ENCODE measurements at places on chromosomes 3 and 15.

DNA sequence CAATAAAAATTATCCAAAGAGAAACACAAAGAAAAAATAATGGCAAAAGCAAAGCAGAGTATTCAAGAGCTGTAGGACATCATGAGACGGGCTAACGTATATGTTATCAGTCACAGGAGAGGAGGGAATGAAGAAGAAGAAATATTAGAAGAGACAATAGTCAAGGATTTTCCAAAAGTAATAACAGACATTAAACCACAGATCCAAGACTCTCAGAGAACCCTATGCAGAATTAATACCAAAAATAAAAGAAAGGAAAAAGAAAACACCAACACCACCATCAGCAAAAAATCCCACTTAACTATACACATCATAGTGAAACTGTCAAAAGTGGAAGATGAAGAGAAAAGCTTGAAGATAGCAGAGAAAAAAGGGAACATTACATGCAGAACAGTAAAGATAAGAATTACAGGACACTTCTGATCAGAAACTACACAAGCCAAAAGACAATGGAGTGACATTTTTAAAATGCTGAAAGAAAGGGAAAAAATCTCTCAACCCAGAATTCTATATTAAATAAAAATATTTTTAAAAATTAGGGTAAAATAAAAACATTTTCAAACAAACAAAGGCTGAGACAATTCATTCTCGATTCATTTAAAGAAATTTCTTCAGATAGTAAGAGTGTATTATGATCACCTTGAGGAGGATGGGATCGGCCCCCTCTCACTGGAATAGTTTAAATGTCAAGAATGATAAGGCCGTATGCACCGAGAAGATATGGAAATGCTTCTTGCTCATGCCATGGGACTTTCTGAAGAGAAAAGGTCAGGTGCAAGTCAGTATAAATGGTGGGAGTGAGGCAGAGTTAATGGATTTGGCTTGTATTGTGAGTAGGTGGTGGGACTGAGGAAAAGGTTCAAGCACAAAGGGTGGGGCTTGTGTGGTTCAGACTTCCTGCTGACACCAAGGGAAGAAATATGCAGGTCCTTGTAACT, 28.5 kb downstream of the TM2D3 start:
- H3K4me3 ChIP-seq = no peak overlapping the region
- peaks cover 17% of the 10 kb centered on the region for H3K4me1 ChIP-seq
- H3K27ac ChIP-seq = no peak overlapping the region
- DNase-seq = no peak
- peaks cover 3% of the 10 kb centered on the region for H3K27me3 ChIP-seq
- H3K36me3 ChIP-seq = peaks cover 40% of the 10 kb centered on the region

- H3K27ac ChIP-seq = no peak overlapping the region
- H3K36me3 ChIP-seq = no peaks in the 10 kb centered on the region
Observed at GRCh38 chr3:191721390-191721861, 260.5 kb downstream of the PYDC2 start.

DNA sequence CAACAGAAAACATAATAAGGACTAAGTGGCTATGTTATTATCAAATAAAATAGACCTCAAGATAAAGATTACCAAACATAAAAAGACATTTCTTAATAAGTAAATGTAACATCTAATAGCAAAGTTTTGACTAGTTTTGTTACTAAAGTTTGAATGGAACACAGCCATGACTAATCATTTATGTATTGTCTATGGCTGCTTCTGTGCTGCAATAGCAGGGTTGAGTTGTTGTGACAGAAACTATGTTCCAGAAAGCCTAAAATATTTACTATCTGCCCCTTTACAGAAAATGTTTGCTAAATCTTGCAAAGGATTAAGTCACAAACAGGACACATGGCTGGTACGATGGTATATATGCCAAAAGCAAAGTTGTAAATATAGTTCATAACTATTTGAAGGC, 37.9 kb upstream of the MYH15 start:
- no peaks in the 10 kb centered on the region for H3K4me1 ChIP-seq
- H3K27me3 ChIP-seq = no peaks in the 10 kb centered on the region
- H3K4me3 ChIP-seq = no peak overlapping the region
- no peak for DNase-seq

- H3K4me1 ChIP-seq = no peaks in the 10 kb centered on the region
- no peak overlapping the region for H3K27ac ChIP-seq
- H3K4me3 ChIP-seq = no peak overlapping the region
Observed at GRCh38 chr15:100256970-100257650, 84.7 kb downstream of the ADAMTS17 start.

DNA sequence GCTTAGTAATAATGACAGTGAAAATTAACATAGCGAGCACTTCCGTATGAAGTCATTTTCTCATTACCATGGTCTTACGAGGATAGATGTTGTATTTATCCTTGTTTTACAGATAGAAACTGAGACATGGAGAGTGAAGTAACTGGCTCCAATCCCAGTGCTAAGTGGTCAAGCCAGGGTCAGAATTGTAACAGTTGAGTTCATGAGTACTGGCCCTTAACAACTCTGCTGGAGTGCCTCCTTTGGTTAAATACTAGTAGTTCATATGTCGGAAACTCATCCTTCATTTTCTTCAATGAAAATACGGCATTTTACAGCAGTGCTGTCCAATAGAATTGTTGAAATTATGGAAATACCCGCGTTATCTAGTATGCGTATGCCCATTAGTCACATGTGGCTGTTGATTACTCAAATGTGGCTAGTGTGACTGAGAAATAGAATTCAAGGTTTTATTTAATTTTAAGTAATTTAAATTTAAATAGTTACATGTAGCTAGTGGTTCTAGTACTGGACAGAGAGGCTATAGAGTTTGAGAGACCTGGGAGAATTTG, 32.5 kb downstream of the FNDC3B start:
- no peak overlapping the region for H3K27ac ChIP-seq
- no peaks in the 10 kb centered on the region for H3K27me3 ChIP-seq
- DNase-seq = no peak
- no peak overlapping the region for H3K4me3 ChIP-seq
- H3K36me3 ChIP-seq = no peaks in the 10 kb centered on the region

GRCh38 chr3:154236331-154236730, 88.0 kb downstream of the DHX36 start:
- DNase-seq = no peak
- no peak overlapping the region for H3K4me3 ChIP-seq
- peaks cover 6% of the 10 kb centered on the region for H3K4me1 ChIP-seq
- no peak overlapping the region for H3K27ac ChIP-seq
- no peaks in the 10 kb centered on the region for H3K27me3 ChIP-seq

DNA sequence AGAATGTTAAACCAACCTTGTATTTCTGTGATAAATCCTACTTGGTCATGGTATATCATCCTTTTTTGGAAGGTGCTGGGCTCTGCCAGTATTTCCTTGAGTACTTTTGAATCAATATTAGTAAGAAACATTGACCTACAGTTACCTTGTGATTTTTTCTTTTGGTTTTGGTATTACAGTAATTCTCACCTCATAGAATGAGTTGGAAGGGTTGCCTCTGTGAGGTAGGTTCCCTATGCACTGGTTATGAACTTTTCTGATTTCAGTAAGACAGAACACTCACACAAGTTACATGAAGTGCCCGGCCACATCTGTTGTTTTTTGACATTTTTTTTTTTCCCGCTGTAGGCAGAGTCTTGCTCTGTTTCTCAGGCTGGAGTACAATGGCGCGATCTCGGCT, 20.0 kb downstream of the PCCB start:
- H3K27ac ChIP-seq = no peak overlapping the region
- no peaks in the 10 kb centered on the region for H3K27me3 ChIP-seq
- no peak for DNase-seq
- no peaks in the 10 kb centered on the region for H3K36me3 ChIP-seq
- H3K4me1 ChIP-seq = no peaks in the 10 kb centered on the region

DNA sequence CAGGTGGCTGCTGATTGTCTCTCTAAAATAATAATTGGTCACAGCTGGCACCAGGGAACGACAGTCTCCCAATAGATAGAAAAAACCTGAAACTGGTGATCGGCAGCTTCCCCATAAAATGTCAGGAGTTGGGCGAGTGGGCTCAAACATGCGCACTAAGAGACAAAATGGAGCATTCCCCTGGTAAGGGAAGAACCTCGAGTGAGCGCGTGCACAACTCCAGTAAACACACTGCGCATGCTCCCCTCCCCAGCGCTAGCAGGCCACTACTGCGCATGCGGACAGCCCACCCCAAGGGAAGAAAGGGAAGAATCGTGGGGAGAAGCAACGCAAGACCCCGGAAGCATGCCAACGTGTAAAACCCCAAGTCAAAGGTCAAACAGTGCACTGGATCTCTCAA, 7.7 kb upstream of the STARD5 start:
- H3K27me3 ChIP-seq = peaks cover 2% of the 10 kb centered on the region
- H3K27ac ChIP-seq = no peak overlapping the region

DNA sequence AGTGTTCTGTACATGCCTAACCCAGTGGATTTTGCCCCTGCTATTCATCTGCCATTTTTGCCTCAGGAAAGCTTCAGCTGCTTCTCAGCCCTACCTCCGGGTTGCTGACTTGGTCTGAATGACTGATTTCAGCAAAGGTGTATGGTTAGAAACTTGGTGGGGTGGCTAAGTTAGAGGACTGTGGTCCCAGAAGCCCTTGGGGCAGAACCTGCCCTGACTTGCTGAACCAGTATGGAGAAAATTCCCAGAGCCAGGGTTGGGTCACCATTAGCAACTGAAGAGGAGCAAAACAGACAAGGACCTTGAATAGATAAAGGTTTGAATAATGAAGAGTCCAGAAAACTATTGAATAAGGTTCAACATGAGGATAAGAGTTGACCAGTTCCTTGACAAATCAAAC, 6.1 kb upstream of the WWTR1 start:
- H3K4me1 ChIP-seq = no peaks in the 10 kb centered on the region
- H3K27ac ChIP-seq = no peak overlapping the region
- H3K36me3 ChIP-seq = no peaks in the 10 kb centered on the region
- H3K27me3 ChIP-seq = peaks cover 3% of the 10 kb centered on the region

- H3K27ac ChIP-seq = no peak overlapping the region
- DNase-seq = peak; percentile 51
- H3K27me3 ChIP-seq = no peaks in the 10 kb centered on the region
- no peaks in the 10 kb centered on the region for H3K36me3 ChIP-seq
Observed at GRCh38 chr3:39126532-39127071, 19.1 kb downstream of the TTC21A start.

GRCh38 chr3:70020906-70021660, 21.6 kb downstream of the SAMMSON start:
- no peak overlapping the region for H3K4me3 ChIP-seq
- H3K27ac ChIP-seq = no peak overlapping the region
- no peaks in the 10 kb centered on the region for H3K4me1 ChIP-seq
- H3K36me3 ChIP-seq = no peaks in the 10 kb centered on the region
- no peak for DNase-seq

GRCh38 chr3:60178931-60179653, 1072.2 kb downstream of the FHIT start:
- no peak for DNase-seq
- no peaks in the 10 kb centered on the region for H3K4me1 ChIP-seq
- no peaks in the 10 kb centered on the region for H3K36me3 ChIP-seq
- no peak overlapping the region for H3K27ac ChIP-seq
- no peaks in the 10 kb centered on the region for H3K27me3 ChIP-seq
- H3K4me3 ChIP-seq = no peak overlapping the region

DNA sequence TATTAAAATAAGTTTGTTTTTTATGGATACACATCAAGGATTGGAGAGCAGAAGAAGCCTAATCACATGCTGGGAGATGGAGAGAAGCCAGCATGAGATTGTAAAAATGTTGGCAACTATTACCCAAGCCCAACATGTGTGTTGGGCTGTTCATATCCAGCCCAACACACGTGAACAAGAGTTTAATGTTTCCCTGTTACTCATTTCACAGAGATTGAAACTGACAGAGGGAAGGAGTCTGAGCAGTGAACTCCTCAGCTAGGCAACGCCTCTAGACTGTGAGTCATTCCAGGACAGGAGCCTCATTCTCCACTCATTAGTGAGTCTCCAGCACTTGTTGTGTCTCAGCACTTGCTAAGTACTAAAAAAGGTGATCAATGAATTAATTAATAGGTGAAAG, 43.2 kb upstream of the CMSS1 start:
- no peak overlapping the region for H3K27ac ChIP-seq
- no peak overlapping the region for H3K4me3 ChIP-seq
- DNase-seq = no peak
- no peaks in the 10 kb centered on the region for H3K36me3 ChIP-seq
- no peaks in the 10 kb centered on the region for H3K27me3 ChIP-seq
- H3K4me1 ChIP-seq = no peaks in the 10 kb centered on the region

DNA sequence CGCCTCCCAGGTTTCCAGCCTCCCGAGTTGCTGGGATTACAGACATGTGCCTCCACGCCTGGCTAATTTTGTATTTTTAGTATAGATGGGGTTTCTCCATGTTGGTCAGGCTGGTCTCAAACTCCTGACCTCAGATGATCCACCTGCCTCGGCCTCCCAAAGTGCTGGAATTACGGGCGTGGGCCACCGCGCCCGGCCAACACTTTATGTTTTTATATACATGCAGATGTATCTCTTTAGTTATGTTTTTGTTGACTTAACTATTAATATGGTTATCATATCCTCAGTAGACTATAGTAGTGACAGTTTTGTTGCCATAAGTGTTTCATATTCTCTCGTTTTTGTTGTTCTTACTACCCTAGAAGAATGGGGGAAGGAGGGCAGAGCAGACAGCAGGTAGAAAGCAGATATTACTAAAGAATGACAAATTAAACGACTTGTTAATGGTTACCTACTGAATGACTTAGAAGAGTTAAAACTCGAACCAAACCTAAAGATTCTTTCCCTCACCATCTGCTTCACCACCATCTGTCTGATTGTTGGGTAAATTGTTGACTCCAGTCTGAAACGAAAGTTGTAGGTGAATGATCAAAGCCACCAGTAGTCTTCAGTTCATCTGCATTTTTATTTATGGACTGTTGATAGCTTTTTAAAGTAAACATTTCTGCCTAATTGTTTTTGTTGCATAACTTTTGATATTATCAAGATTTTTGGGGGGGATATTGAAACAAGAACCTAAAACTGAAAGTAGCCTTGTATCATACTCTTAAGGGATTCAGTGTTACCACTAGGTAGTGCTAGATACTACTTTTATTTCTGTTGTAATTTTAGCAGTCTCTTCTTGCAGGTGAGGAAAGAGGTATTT, 89.3 kb downstream of the RASA2 start:
- no peak overlapping the region for H3K4me3 ChIP-seq
- DNase-seq = no peak
- no peaks in the 10 kb centered on the region for H3K36me3 ChIP-seq
- no peaks in the 10 kb centered on the region for H3K27me3 ChIP-seq
- peaks cover 2% of the 10 kb centered on the region for H3K4me1 ChIP-seq

- H3K27ac ChIP-seq = no peak overlapping the region
- H3K36me3 ChIP-seq = no peaks in the 10 kb centered on the region
- no peak for DNase-seq
- no peaks in the 10 kb centered on the region for H3K4me1 ChIP-seq
- no peak overlapping the region for H3K4me3 ChIP-seq
Observed at GRCh38 chr15:98398056-98398455, 250.3 kb upstream of the IGF1R start.
